Psoas muscle (tissue), 8 donors: ENCODE measurements at places on chromosomes 4 and X. TPM values are rescaled to one million over a fixed set of nuclear protein-coding genes. Genes with fewer than 3 reads are reported as not detected.

DNA sequence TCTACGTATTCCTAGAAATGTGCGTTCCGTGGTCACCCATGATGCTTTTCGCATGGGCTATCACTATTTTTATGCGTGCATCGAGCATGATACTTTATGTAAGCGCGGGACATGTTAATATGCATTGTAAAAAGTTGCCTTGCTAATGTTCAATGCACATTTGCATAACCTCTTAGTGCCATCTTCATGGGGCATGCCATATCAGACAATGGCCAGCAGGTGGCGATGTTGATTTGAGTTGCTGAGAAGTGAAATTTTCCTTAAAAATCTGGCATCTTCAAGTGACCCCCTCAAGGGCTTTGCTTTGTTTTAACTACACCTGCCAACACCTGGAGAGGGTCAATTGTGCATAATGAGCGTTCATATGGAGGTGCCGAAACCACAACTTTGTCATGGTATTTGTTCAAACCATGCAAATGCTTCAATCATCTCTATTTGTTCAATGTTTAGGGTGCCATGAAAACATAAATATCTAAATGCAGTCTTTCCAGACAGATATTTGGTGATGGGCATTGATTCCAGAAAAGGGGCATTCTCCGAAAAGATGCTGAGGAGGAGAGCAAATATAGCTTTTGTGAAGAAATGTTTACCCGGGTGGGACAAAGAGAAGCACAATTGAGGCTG lies 833.9 kb upstream of the PRKX start:
- DNase-seq: no peak

TMPRSS11D gene
- not detected for total RNA-seq

- DNase-seq: peak; percentile 88
These were observed at the start of gene SH3TC1 for GRCh38 chr4:8198906-8199593. Gene SH3TC1 (plus strand): TSS chr4:8199290. CDS start chr4:8205195, 5,905 bp downstream.

DNA sequence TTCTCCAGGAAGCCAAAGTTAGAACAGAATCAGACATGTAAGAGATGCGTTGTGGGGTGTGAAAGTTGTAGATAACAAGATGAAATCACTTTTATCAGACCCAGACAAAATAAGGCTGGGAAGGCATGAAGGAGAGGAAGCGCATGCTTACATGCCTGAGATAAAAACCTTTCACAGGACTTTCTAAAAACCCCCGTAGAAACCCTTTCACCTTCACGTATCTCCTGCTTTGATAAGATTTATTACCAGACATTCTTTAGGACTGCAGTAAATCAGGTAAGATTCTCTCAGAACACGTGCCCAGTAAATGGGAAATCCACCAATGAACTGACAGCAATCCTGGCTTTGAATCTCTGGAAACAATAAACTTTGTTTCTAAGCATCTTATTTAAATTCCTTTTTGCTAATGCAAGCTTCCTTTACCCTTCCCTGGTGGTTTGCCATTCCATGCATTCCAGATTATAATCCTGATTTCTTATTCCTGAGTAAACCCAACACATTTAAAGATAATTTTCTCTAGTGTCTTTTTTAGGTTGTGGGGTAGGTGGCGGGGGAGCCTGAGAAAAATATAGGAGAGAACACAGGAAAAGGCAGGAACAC lies 254.6 kb upstream of the LDB2 start:
- DNase-seq: no peak

- DNase-seq: no peak
These were observed 349.4 kb downstream of the CCSER1 start for GRCh38 chr4:90476586-90476985.

- DNase-seq: no peak
These were observed 490.2 kb upstream of the BOD1L1 start for GRCh38 chr4:14117575-14118238.

DNA sequence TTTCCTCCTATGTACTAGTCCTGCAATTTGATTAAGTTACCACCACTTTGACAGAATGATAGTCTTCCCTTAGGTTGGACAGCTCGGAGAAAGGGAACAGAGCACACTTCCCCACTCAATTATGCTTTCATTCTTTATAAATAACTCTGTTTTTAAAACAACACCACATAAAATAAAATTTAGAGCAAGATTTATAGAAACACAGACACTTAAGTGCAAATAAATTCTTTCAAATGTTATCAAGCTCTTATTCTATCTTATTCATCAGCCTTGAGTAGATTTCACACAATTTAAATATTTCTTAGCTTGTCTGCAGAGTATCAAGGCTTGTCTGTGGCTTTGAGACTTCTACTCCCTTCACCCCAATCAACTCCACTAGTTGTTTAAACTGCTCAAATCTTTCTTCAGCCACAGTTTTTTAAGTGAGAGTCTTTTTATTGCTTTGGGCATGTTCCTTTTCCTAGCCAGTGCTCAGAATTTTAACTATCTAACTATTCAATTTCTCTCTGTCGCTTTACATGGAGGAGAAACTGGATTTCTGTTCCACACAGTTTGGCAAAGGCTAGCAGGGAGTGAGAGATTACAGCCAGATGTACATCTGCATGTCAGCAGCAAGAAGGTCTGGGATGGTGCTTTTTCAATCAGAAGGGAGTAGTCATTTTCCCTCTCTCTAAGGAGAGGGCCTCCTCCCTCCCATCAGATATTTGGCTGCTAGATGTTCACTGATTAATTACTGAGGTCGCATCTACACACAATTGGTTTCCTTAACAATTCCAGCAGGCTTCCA lies 53.1 kb upstream of the PLAC1 start:
- no peak for DNase-seq

OPRPN gene
- total RNA-seq: not detected

GRCh38 chr4:87933337-87933736 lies 42.2 kb upstream of the SPP1 start:
- DNase-seq: no peak

DNA sequence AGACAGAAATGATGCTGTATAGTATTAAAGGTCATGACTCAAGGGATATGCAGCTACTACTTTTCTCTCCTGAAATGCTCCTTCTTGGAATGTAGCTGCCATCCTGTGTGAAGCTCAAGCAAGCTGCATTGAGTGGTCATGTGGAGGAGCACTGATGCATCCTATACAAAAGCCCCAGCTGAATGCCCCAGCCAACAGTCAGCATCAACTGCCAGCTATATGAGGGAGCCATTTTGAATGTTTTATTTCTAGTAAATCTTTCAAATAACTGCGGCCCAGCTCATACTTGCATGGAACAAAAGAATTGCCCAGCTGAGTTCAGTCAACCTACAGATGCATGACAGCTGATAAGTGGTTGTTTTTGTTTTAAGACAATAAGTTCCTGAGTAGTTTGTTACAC lies 165.0 kb upstream of the GEMIN8 start:
- no peak for DNase-seq

DNA sequence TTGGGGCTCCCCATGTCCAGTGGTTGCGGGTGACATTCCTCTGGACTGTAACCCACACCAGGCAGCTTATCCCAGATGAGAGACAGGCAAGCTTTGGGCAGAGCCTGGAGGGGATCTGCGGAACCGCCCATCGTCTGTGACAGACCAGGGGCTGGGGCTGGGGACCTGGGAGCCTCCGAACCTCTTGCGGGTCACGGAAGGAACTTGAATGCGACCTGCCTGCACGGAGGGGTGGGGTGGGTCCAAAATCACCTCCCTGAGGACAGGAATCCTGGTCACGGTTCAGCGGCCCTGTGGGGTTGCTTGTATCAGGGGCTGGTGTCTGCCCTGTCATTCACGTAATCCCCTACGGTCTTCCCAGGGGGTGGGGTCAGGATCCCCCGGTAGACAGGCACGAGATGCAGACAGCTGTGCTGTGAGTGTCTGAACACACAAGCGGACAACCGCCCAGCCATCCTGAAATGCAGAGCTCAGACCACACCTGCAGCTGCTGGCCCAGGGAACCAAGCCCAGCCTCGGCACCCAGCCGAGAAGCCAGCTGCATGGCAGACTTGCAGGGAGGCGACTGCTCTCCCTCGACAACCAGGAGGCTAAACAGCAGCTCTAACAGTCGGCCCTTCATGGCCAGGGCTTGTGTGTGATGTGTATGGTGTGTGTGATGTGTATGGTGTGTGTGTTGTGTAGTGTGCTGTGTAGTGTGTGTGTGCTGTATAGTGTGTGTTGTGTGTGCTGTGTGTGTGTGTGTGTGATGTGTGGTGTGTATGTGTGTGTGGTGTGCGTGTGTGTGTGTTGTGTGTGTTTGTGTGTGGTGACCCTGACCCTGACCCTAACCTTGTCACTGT lies 105.9 kb upstream of the ADRA2C start:
- DNase-seq: no peak

HGFAC gene
- 0.46 TPM for total RNA-seq
